ENCODE measurements at places on chromosomes 4 and X.

- DNase-seq = no peak
These were observed 207.7 kb upstream of the SLIT2 start for GRCh38 chr4:20043991-20044390.

GRCh38 chr4:90127706-90128345 is 632 bp downstream of the CCSER1 start:
- no peak for DNase-seq

DNA sequence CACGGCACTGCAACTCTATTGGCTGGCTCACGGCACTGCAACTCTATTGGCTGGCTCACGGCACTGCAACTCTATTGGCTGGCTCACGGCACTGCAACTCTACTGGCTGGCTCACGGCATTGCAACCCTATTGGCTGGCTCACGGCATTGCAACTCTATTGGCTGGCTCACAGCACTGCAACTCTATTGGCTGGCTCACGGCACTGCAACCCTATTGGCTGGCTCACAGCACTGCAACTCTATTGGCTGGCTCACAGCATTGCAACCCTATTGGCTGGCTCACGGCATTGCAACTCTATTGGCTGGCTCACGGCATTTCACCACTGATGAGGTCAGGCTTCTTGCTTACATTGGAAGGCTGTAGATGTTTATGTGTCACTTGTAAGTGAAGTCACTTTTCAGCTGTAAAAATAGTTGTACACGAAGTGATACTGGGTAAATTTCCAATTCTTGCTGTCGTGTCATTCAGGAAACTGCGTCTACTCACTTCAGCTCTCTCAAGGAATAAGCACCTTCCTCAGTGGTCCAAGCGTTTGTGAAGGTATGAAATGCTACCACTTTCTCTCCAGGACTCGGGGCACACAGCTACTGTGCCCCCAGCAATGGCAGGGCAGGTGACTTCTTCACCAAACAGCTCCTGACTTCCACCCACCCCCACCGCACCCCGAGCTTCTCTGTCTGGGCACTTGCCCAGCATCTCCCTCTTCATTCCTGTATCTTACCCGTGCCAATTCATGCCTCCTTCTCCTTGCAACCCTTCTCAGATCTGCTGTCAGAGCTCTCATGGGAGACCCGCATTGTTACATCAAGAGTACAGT is 141.3 kb downstream of the AFAP1 start:
- no peak for DNase-seq

- no peak for DNase-seq
These were observed 38.8 kb upstream of the MAD2L1 start for GRCh38 chr4:120105472-120105871.

GRCh38 chr4:16862697-16863096 is 35.7 kb downstream of the LDB2 start:
- DNase-seq = no peak

Data from AG04449 (cell line).